ENCODE measurements at places on chromosomes 7 and 10.

GRCh38 chr10:536371-536925 lies 153.0 kb downstream of the DIP2C start:
- DNase-seq: no peak

DNA sequence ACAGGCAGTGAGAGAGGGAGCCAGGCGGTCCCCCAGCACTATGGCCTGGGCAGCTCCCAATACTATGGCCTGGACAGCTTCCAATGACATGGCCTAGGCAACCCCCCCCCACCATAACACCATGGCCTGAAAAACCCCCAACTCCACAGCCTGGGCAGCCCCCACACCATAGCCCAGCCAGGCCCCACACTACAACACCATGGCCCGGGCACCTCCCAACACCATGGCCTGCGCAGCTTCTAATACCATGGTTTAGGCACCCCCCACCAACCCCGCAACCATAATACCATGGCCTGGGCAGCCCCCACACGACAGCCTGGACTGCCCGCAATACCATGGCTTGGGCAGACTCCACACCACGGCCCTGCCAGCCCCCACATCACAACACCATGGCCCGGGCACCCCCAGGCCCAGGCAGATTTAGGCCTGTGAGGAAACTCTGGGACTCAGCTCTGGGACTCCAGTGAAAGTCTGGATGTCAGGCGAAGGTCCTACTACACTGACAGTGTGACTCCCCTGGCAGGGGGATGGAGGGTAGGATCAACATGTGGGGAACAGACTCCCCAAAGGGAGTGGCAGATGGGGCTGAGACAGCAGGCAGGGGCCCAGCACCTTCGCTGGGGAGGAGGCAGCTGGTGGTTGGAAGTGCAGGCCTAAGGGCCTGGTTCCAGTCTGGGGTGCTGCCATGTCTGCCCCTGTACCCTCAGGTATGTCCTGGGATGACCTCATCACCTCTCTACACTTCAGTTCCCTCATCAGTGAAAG lies 8.7 kb downstream of the CPXM2 start:
- no peak for DNase-seq

DNA sequence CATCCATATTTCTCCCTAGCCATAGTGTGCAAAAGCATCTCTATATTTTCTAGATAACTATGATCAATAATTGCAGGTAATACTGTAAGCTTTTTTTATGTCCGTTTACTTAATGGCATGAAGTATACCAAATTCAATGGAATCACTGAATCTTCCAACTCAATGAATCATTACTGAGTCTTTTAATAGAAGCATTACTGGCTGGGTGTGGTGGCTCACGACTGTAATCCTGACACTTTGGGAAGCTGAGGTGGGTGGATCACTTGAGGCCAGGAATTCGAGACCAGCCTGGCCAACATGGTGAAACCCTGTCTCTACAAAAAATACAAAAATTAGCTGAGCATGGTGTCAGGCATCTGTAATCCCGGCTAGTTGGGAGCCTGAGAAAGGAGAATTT lies 372.5 kb downstream of the BMPER start:
- DNase-seq: no peak

DNA sequence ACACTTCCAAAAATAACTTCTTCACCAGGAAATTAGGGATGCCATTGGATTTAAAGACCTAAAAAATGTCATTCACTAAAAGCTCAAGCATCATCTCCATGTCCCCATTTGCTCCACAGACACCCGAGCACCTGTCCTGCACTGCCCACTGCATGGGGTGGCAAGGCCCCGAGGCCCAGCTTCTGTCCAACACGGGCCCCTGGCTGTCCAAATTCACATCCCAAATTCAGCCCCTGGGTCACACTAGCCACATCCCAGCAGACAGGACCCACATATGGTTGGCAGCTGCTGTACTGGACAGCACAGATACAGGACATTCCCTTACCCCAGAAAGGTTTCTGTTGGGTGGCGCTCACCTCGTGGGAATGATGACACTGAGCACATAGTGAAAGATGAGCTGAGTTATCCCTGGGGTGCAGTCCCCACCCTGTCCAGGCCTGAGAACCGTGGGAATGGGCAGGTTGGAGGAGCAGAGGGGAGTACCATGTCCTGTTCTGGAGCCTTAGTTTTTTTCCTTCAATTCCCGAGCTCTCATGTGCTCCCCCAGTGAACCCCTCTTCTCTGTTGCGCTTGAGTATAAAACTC lies 55.3 kb downstream of the CSGALNACT2 start:
- DNase-seq: no peak

DNA sequence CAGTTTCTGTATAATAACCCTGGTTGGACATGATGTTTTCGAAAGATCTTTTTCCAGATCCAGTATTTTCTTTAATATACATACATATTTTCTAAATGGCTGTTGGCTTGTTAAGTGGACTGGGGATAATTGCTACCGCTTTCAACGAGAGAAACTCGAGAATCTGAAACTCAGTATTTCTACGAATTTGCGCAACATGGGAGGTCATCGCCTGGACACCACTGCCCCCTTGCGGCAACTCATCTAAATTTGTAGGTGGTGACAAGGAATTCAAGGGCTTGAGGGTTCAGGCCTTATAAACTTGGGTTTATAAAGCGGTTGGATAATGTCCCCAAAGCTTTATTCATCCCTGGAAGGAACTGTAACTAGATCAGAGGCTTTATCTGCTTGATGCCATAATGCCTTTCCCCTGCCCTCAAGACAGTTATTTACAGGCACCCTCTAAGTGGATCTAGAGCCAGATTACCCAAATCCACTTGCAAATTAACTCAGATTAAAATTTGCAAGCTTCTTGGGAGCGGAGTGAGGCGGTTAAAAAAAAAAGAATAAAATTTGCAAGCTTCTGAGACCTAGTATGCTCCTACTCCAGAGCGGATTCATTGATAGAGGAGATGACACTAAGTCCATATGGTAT lies 21.3 kb upstream of the KCNK18 start:
- peak; percentile 82 for DNase-seq

- DNase-seq: no peak
Measured at GRCh38 chr10:3400348-3400747, 227.8 kb upstream of the PITRM1 start.

GRCh38 chr10:114239117-114239993 lies at the start of gene VWA2:
VWA2 (plus strand) TSS chr10:114239254; CDS start chr10:114248714, 9,460 bp downstream.
- DNase-seq: no peak

- no peak for DNase-seq
Measured at GRCh38 chr7:105228555-105228954, 160.2 kb downstream of the SRPK2 start.

DNA sequence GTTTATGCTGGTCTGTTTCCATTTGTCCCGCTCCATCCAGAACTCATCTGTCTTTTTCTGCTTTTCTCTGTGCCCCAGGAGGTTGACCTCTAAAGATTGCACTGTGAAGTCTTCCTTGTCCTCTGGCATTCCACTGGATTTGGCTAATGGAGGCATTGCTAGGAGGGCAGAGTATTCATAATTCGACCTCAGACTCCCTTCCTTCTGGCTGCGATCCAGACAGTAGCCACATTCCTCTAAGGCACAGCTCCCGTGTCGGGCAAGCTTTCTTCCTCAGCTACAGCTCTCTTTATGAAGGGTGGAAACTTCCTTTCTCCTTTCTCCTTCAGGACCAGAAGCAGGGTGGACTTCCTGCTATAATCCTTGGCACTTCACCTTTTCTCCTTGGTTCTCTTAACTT lies 175.9 kb downstream of the BAMBI start:
- DNase-seq: no peak

DNA sequence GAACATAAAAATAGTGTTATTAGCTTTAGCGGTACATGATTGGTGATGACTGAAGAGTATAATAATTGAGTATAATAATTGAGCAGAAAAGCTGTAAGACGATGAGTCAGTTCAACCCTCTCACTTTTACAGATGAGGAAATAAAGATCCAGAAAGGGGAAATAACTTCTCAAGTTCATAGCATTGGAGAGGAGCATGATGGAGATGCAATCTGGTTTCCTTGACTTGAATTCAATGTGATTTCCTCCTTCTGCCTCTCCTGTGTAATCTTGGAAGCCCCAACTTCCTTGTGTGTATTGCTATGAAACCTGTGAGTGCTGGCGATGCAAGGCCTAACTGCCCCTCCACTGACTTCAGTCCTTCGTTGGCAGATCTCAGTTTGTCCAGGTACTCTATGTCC lies 265.1 kb downstream of the LRMDA start:
- no peak for DNase-seq

DNA sequence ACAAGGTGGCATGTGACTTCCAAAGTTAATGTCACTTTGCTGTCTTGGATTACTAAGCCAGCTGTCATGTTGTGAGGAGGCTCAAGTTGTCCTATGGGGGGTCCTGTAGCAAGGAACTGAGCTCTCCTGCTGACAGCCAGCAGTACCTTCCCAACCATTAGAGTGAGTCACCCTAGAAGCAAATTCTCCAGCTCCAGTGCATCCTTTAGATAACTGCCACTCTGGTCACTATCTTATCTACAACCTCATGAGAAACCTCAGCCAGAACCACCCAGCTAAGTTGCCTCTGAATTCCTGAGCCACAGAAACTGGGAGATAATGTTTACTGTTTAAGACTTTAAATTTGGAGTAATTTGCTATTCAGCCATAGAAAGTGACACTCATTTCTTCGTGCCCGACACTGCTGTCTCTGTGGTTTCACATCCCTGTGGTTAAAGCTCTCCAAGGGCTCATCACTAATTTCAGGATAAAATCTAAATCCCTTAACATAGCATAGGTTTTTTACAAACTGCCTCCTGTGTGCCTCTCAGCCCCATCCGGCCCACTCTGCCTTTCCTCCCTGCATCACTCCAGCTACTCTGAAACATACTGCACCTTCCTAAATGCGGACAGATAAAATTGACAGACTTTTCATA lies 83.5 kb downstream of the PRR15 start:
- DNase-seq: no peak

- no peak for DNase-seq
Measured at GRCh38 chr10:33238643-33239042, 95.8 kb downstream of the NRP1 start.

GRCh38 chr7:139294951-139295575 lies 46.1 kb upstream of the FMC1 start:
- DNase-seq: peak; percentile 15

- DNase-seq: no peak
Measured at GRCh38 chr7:94698275-94698674, 42.3 kb upstream of the SGCE start.

DNA sequence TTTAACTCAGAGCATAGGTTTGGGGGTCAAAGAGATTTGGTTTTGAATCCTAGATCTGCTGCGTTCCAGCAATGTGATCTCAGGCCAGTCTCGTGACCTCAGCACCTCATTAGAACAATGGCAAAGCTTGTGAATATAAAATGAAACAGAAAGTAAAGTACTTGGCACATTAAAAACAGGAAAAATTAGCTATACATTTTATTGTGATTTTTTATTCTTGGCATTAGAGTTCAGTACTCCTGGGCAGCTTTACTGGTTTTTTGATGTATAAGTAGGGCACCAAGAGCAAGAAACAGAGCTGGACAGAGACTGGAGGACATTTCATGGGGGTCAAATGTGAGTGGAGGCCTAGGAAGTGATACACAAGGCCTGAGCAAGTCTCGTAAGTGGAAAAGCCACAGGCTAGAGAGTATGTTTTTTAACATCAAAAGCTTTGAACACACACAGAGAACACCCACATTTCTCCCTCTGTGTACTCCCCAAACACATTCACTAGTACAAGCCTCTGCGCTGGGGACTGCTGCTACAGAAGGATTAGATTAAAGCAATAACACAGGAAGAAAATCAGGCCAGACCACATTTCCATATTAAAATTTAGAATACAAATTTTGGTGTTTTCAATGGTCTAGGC lies 157.2 kb upstream of the SLC25A13 start:
- no peak for DNase-seq

- DNase-seq: no peak
Measured at GRCh38 chr7:99806839-99807478, 20.9 kb upstream of the CYP3A43 start.

GRCh38 chr7:127751490-127752448 lies 99.8 kb downstream of the SND1 start:
- no peak for DNase-seq

DNA sequence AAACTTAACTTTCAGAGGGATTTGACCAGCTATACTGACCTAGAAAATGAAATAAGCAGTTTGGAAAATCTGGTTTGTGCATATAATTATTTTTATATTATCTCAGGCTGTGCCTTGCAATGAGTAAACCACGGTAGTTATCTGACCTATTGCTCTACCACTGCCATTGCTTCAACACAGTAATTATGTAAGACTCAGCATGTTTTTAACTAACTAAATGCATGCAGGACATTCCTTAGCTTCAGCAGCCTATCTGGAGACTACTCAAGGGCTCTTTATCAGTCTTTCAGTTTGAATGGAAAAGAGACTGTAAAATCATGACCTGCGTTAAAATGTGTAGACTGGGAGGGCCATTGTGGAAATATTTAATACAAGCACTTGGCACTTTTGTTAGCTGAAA lies 22.5 kb downstream of the CHN2 start:
- no peak for DNase-seq

Data from HuH-7 (cell line).